COLO829 (cell line): ENCODE measurements at places on chromosomes 13 and 19.

- no peak for DNase-seq
These were observed 14.4 kb downstream of the BICRA start for GRCh38 chr19:47623151-47623920.

DNA sequence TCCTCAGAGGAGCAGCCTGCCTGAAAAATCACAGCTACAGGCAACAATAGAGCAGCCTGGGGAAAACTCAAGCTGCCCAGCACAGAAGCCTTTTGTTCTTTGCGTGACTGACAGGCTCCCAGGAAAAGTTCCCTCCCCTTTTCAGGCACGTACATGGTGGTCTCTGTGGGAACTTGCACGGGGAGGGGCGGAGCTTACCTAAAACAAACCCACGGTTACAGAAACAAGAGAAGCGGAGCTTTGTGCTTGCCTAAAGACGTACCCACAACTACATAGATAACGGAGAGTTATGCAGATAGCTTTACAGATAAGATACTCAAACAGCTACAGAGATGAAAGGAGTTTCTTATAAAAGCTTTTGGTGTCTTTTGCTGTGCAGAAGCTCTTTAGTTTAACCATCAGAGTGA lies 11.4 kb downstream of the ETFB start:
- DNase-seq, result peak; percentile 90

DNA sequence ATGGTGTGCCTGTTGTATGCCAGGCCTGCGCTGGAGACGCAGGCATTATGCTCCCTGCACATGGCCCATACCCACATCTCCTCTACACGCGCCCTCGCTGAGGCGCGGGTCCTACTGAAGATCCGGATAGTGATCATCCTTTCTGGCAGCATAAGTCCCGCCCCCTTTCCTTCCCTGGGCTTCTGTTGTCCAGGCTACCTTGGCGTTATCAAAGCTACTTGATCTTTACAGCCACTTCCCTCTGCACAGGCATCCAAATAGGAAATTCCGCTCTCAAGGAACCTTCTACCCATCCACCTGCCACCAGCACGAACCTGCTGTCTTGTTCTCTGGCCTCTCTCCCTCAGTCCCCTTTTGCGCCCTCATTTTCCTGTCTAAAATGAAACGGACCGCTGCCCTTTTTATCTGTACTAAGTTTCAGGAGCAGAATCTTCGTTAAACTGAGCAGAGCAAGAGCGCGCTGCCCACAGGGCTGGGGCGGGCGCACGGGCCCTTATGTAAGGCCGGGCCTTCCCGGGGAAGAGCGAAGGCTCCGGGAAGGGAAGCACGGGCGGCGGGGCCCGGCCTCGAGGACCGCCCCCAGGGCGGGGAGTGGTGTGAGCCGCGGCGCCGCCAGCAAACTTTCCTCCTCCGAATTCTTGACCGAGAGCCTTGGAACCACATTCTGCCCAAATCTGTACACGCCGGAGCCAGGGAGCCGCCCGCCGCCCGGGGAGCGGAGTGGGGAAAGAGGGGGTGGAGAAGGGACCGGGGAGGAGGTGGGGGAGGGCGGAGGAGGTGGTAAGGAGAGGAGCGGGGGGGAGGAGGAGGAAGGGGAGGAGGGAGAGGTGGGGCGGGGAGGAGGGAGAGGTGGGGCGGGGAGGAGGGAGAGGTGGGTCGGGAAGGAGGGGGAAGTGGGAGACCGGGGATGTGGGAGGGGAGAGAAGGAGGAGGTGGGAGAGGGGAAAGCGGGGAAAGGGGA lies 920 bp upstream of the UBE2L5 start:
- DNase-seq, result peak; percentile 51

DNA sequence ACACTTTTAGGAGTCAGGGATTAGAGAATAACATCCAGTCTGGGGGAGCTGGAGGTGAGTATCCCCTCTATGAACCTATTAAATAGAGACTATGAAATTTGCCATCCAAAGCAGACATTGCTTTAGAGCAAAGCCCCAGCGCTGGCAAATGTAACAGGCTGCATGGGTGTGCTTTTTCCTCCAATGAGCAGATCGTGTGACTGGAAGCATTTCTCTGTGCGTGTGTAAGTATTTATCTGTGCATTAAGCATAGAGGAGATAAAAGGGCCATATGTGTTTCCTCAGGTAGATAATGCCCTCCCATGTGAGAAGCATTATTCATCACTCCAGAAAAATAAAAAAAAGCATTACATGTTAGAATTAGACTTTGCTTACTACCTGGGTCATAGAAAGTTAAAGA lies 924 bp downstream of the TNFSF13B start:
- DNase-seq, result no peak

DNA sequence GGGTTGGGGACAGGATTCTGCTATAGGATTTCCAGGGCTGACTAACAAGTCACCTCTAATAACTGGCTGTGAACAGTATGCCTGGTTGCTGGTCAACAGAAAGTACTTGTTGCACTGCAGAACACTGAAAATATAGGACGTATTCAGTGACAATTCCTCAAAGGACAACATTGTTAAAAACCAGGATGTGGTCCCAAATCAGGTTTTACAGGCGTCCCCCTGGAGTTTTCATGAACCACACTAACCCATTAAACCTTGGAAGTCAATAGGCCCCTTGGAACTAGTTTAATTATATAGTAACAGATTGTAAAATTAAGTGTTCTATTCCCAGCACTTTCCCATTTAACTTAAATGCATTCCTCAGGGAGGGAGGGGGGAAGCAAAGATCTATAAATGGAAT lies 495.4 kb downstream of the TBC1D4 start:
- no peak for DNase-seq

GRCh38 chr19:16075430-16076153 lies 703 bp upstream of the TPM4 start:
- no peak for DNase-seq

- no peak for DNase-seq
These were observed 654 bp downstream of the STAP2 start for GRCh38 chr19:4337906-4338440.

GRCh38 chr19:618674-619285 lies 14.6 kb downstream of the POLRMT start:
- DNase-seq, result no peak
